NCI-H1092 treated with DMSO at 0.1 percent for 48 hours (cell line): ENCODE measurements at places on chromosomes 5 and 9.

DNA sequence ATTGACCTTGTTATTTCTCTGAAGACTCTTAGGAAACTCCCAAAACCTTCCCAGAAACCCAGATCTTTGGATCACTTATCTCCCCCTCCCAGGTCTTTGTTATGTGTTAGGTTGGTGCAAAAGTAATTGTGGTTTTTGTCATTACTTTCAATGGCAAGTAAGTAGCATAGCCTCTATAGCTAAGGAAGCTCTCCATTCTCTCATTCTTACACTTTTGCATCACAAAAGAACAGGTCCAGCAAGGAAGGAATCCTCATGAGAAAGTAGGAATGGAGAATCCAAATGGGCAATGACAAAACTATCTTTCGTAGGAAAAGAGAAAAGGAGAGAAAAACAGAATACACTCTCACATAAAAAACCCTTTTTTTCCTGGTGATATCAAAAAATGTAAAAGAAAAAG lies 81.3 kb upstream of the ELAVL2 start:
- DNase-seq = no peak

GRCh38 chr5:150428106-150428876 lies 15.6 kb upstream of the CD74 start:
- DNase-seq = no peak

DNA sequence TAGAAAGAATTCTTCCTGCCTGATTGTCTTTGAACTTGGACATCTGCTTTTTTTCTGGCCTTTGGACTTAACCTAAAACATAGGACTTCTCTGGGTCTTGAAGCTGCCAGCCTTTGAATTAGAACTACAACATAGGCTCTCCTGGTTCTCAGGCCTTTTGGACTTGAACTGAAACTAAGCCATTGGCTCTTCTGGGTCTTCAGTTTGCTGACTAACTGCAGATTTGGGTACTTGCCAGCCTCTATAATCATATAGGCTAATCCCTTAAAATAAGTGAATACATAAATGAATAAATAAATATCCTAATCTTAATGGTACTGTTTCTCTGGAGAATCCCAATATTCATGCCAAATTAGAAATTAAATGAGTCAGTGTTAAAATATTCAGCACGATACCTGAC lies 473.4 kb upstream of the PAPPA start:
- DNase-seq = no peak

DNA sequence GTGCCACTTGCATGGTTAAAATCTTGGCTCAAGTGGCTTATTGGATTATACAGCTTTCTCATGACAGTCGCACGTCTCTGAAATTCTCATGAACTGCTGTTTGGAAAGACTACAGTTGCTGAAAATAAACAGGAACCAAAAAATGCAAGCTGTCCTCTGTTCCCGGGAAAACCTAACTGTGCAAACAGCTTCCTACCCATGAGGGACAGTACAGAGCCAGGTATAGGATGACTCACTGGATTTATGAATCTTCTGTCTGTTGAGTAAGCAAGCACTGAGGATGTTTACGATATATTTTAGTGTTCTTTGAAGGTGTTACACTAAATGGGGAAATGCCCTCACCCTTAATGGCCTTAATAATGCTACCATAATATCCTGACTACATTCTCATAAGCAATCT lies 380.3 kb upstream of the TNC start:
- no peak for DNase-seq

DNA sequence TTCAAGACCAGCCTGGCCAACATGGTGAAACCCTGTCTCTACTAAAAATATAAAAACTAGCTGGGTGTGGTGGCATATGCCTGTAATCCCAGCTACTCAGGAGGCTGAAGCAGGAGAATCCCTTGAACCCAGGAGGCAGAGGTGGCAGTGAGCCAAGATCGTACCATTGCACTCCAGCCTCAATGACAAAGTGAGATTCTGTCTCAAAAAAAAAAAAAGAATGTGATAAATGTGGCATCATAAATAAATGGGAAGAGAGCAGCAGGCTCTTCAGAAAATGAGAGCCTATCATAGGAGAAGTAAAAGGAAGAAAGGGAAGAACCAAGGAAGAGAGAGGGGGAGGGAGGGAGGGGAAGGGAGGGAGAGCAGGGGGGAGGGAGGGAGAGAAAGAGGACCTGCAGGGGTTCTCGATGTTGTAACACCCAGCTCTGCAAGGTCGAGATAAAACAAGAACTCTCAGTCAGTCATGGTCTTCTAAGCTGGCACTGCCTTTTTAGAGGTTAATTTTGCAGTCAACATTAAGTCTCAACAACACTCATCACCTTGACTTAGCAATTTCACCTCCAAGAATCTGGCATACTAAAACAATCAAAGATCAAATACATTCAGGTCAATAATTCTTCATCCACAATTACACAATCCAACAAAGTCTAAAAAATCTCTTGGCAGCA lies 68.7 kb upstream of the SIMC1 start:
- DNase-seq = no peak

DNA sequence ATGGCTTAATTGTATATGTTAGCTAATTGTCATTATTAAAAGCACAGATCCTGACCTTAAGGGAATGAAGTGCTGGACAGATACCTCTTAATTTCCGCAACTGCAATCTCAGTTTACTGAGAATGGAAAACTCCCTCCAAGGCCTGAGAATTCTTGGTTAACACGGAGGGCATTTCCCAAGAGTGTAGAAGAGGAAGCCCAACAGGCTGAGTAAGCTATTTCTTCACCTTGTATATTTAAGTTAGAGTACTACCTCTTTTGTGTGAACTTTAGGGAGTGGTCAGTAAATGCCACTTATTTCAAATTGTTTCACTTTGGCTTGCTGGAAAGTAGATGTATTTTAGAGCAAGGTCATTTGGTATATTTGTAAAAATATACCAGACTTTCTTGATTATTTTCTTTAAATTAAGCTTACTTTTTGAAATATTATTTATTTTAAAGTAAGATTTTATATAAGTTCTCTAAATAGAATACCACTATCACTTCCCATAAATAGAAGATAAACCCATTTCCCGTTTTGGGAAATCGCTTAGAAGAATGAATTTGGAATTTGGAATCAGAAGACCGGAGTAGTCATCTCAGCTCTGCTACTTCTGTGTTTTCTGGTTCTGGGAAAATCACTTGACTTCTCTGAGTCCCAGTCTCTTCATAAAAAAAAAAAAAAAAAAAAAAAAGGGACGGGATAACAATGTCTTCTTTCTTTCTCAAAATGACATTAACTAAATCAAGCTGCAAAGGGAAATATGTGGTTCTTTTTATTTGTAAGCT lies 26.0 kb upstream of the C9orf72 start:
- DNase-seq = no peak
